Central memory CD4-positive, alpha-beta T cell (primary cell): ENCODE measurements at places on chromosomes 3 and 15.
A peak's percentile ranks its signal among the peaks of the same experiment; 100 is the strongest.

- no peak for DNase-seq
Measured at GRCh38 chr15:62250186-62250585, 85.1 kb upstream of the C2CD4B start.

DNA sequence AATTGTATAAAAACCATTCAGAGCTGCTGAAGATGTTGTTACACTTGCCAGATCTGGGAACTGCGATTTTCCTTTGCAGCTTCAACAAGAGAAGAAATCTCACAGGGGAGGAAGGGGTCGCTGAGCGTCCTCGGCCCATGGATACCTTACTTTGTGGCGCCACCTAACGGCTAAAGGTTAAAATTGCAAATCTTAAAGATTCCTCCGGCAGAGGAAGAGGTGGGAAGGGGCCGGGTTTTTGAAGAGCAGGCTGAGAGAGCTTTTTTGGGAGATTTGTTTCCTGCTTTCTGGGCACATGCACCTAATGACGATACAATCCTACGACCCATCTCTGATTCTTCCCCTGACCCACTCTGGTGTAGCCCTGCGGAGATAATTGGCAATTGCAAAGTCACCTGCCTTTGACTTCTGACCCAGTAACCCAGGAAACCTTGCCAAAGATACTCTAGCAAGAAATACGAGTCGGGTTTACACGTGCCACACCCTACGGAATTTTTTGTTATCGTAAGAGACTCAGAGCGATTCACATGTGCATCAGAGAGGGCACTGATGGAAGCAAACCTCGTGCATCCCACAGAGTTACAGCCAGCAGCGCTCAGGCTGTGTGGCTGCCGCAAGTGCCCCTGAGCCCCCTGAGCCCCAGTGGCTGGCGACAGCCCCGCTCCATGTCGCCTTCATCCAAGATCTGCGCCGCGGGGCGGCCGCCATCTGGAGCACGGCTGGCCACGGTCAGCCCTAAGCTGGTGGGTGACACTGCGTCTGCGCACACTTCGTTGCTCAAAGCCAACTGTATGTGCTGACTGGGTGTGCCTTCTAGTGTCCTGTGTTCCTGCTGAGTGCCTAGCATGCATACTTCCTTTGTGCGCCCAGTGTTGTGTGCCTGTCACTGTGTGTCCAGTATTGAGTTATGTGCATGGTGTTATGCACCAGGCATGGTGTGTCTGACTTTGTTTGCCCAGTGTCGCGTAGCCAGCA is 55.2 kb upstream of the CHRNA7 start:
- DNase-seq: peak; percentile 20

DNA sequence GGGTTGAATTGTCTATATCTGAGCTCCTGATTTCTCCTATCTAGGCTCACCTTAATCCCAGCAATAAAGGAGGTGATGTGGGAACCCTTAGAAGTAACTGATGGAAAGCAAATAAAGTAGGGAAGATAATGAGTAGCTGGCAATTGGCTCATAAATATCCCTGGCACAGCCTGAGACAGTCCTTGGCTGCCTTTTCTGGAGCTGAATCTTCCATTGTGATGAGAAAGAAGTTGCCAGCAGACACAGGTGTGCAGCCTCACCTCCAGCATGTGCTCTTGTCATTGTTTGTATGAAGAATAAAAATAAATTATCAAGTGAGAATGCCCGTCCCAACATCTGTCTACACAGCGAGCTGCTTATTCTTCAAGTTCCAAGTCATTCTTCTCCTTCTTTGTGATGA is 53.2 kb upstream of the RASGRP1 start:
- no peak for DNase-seq

DNA sequence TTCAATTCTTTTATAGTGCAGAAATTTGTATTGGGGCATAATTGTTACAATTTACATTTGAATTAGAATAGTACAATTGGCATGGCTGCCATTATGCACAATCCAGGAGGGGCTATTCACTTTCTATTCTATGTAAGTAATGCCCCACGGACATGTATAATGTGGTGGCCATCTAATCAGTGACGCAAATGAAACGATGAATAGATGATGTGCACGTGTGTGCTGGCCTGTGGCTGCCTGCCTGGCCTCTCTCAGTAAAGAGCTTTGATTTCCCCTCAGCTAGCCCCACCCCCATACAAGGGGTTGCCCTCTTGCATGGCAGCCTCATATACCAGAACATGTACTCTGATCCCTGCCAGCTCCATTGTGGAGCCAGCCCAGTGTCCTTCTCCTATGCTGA is 86.5 kb downstream of the BOC start:
- no peak for DNase-seq

DNA sequence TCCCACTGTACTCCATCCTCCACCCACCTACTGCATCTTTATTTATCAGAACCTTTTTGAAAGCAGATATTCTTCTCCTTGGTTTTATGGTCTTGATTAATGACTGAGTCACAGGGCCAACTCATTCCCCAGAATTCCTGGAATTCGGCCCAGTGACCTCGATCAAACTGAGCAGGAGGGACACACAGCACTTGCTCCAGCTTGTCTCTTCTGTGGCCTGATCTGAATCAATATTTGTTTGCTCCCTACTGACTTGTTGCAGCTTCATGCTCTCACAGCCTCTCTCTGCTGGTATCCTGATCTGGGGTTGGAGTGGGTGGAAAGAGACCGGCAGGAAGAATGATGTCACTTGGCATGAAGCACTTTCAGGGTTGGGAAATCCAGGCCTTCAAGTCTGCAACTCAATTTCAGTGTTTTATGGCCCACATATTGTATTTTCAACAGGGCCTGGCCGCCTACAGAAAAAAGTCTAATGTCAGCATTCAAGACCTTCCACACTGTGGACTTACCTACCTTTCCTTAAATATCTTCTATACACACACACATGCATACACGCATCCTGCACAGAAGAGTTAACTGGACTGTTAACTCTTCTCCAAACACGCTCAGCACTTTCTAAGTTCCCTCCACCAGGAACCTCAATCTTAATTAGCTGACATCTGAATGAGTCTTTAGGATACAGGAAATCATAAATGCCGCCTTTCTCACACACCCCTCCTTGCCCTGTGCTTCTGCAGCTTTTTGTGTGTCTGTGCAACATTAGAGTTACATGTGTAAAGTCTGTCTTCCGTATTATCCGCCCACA is 4.6 kb downstream of the ANXA2 start:
- DNase-seq: no peak
